ENCODE measurements at places on chromosomes 1 and 21. TPM values are rescaled to one million over a fixed set of nuclear protein-coding genes. Genes with fewer than 3 reads are reported as not detected.

DNA sequence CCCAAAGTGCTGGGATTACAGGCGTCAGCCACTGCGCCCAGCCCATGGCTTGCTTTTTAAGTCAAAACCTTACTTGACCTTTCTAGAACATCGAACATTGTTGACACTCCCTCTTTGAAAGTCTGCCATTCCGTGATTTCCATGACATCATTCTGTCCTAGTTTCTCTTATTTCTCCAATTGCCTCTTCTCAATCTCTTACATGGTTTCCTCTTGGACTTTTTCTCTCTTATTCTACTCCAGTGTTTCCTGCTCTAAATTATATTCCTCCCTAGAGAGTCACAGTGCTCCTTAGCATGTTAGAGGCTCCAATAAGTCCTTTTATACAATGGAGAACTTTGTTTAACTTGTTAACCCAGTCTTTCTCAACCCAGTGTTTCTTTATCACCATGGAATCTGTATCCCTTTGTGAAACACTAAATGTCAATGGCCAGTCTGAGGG, 25.5 kb downstream of the JAM2 start:
- DNase-seq, result no peak

- DNase-seq, result no peak
These were observed 339 bp downstream of the LHX4 start for GRCh38 chr1:180230416-180230790.

DNA sequence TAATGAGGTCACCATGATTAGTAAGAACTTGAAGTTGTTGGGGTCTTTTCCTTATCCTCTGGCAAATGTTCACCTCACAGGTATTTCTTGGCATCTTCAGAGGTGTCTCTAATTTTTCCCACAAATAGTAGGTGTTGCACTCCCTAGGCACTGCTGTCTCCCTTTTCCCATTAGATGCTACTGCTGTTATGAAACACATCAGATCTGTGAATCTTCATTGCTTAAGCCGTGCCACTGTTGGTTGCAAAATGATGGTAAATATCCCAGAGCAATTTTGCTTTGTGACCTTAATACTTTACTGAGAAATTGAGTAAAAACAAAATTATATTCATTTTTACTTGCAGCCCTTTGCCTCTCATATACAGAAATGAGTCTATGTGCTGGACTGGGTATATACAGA, 169.6 kb downstream of the KCNK2 start:
- no peak for DNase-seq

The OXCT2 gene
- total RNA-seq, result not detected

The TRIM67 gene
- total RNA-seq, result 2.9 TPM

The MRPS6 gene
- 104 TPM for total RNA-seq

The UBE2U gene
- not detected for total RNA-seq

- DNase-seq, result no peak
These were observed 21.9 kb downstream of the GPR161 start for GRCh38 chr1:168114845-168115244.

The SYPL2 gene
- total RNA-seq, result 0.75 TPM

The ERVH48-1 gene
- total RNA-seq, result not detected

- DNase-seq, result no peak
These were observed 13.6 kb upstream of the LYPLAL1 start for GRCh38 chr1:219159946-219160645.

- no peak for DNase-seq
These were observed 380 bp downstream of the TFF2 start for GRCh38 chr21:42350318-42350910.

DNA sequence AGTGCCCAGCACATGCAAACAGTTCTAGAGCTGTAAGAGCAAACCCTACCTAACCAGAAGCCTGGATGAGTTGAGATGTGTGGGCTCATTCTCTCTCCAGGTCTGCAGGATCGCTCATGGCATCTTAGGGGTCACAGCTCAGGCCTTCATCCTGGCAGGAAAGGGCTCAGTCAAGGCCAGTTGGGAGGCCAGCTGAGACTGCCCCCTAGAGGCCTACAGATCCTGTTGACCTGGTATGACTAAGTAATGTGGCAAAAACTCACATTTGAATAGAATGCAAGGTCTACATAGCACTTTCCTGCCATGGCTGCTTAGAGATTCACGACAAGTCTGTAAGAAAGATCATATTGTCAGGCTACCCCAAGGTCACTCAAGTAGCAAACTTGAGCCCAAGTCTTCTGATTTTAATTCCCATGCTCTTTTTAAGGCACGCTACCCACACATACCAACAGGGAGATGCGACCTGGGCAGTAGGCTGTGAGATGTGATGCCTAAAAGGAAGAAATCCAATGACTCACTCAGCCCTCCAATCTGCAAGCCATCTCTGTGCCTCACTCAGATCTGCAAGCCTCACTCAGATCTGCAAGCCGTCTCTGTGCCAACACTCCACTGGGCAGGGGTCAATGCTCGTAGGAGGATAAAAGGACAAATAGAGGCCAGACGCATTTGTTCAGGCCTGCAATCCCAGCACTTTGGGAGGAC, 5.1 kb upstream of the CAPN8 start:
- no peak for DNase-seq

DNA sequence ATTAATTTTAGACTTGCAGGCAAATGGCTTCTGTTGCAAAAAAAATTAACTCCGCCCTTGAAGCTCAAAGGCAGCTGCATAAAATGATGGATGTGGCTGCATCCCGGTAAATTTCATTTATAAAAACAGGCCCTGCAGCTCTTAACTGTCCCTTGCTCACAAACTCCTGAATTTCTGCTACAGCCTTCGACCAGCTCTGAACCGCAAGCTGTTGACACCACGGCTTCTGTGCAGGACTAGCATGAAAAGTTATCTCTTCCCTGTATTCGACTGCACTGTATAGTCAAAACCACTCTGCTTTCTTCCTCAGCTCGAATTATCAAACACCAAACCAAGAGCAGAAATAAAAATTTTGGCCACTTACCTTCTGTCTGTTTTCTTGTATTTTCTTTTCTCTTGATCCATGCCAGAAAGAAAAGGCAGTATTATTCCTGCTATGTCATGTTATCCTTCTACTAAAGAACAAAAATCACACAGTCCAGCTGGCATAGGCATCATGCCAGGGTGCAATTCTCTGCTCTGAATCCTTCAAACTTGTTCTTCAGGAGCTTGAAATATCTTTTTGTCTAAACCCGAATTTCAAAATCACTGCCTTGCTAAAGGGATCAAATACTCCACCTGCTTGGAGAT, 195.5 kb upstream of the NCAM2 start:
- DNase-seq, result no peak

DNA sequence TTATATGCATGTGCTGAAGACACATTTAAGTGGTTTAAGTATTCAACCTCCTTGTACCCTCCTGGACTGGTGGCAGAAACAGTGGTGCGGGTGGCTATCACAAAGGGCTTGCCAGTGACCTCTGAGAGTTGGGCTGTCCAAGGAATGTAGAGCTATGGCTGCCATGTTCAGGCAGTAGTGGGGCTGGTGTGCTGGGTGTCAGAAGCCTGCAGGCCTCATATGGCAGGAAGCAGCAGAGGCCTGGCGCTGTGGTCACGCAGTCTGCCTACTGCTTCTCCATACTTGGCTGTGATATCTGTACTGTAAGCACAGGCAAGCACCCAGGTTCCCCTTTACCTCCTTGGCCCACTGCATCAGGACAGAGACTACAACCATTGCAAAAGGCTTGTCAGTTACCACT, 870.0 kb downstream of the LRRIQ3 start:
- DNase-seq, result no peak

The FRRS1 gene
- 2.0 TPM for total RNA-seq

All from chondrocyte (in vitro differentiated cells).